ENCODE measurements at places on chromosomes 4 and X. TPM values are rescaled to one million over a fixed set of nuclear protein-coding genes. Genes with fewer than 3 reads are reported as not detected.

Gene NLGN3
- total RNA-seq = 0.38 TPM

Gene BBS7
- 5.6 TPM for total RNA-seq

Gene ASMT
- not detected for total RNA-seq

Gene TCEAL5
- 0.32 TPM for total RNA-seq

Gene GNRHR
- total RNA-seq = not detected

Gene PNMA6F
- not detected for total RNA-seq
